AG08396 (cell line): ENCODE measurements at places on chromosomes 2 and 18.

DNA sequence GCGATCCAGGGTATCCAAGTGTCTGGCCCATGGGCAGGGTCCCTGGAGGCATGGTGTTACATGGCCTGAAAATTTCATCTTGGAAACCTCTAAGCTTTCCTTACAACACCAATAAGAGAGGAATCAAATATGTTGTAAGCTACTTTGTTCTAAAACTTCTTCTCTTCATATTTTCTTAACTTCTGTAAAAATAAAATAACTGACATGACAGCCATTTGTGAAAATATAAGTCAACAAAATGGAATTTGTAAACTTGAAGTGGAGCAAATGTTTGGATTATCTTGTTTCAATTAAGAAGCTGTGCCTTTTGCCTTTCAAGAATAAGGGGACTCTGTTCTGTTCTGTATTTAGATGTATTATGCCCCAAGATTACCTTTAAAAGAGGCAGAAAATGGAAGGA is 319.7 kb downstream of the LPIN1 start:
- no peak for DNase-seq

DNA sequence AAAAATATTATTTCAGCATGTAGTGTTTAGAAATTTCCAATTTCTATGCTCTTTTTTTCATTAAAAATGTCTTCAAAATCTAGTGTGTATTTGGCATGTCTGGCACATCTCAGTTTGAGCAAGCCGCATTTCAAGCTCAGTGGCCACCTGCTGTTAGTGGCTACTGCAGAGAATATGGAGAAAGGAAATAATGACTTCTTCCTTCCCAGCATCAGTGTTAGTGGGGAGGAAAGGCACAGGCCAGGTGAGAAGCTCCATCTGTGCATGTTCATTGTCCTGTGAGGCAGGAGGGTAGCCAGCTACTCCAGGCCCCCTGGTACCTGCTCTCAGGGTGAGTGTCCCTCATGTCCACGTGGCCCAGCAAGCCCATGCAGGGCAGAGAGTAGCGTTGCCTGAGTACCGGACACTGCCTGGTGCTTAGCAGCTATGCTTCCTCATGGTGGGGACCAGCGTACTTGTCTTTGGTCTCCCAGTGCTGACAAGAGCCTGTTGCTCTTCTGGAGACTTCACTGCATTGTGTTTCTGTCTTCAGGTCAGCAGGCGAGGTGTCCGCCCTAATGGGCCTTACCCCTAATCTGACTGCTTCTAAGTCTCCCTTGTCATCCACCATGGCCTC is 67.4 kb upstream of the CHMP1B start:
- no peak for DNase-seq

GRCh38 chr2:133790711-133791110 is 222.4 kb upstream of the NCKAP5 start:
- DNase-seq = peak; percentile 21

DNA sequence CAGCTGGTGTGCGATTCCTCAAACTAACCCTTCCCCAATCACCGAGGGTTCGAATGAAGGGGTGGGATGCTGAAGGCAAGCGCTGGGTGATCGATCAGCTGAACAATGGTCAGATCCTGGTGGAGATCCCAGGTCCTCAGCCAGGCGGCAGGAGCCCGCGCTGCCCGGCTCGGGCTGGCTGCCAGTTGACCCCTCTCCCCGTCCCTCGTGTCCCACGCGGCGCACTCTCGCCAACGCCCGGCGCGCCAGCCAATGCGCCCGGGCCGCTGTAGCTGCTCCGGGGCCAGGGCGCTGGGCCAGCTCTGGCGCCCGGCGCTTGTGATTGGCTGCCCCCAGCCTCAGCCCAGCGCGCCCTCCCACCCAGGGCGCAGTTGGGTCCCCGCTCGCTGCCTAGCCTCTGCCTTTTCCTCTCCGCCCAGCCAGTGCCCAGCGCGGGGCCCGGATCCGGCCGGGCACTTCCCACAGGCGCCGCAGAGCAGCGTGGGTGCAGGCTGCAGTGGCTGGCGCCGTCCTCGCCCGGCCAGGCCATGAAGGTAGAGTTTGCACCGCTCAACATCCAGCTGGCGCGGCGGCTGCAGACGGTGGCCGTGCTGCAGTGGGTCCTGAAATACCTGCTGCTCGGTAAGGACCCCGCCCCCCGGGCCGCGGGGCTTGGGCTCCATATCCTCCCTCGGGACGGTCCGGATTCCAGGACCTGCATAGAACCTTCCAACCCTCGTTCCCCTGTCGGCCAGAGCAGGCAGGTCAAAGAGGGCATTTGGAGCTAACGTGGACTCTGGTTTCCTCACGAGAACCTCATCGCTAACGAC is at the start of gene MOGAT1:
MOGAT1 (plus strand) TSS at position 400 of the 809 bp plus-strand sequence; CDS start at position 528, 128 bp downstream.
- DNase-seq = peak; percentile 60

DNA sequence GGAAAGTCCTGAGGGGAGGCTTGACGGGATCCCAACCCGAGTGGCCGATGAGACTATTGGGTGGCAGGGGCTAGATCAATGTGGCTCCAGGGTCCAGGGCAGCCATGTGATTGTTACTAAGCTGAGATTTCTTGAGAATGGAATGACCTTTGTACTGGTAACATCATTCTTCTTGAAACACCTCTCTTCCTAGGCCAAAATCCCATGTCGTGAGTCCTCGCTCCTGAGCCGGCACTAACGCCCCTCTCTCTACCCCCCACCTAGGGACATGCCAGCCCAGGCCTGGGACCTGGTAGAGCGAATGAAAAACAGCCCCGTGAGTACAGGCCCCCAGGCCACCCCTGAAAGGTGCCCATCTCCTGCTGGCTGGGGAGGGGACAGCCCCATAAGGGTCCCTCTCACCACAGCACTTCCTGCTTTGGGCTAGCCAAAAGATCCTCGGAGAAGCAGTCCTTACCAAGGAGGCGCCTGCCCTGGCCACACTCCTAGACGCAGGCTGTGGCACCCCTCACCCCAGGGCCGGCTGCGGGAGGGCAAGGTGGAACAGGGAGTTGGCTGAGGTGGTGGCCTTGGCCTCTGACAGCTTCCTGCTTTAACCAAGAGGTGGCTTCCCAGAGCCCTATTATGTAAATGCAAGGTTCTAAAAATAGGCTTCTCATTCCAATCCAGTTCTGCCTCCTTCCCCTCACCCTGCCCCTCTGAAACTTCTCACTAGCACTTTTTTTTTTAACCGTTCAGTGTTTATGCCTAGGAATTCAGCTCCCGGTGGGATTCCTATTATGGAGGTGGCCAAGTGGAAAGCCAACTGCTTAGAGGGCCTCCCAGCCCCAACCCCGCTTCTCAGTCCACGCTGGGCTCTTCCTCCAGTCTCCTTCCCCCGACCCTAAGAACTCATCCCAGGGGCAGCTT is 126.6 kb upstream of the PPP1CB start:
- peak; percentile 57 for DNase-seq

GRCh38 chr2:153940511-153940910 is 68.8 kb downstream of the GALNT13 start:
- DNase-seq = no peak

GRCh38 chr2:554444-554843 is 122.8 kb downstream of the TMEM18 start:
- DNase-seq = no peak

DNA sequence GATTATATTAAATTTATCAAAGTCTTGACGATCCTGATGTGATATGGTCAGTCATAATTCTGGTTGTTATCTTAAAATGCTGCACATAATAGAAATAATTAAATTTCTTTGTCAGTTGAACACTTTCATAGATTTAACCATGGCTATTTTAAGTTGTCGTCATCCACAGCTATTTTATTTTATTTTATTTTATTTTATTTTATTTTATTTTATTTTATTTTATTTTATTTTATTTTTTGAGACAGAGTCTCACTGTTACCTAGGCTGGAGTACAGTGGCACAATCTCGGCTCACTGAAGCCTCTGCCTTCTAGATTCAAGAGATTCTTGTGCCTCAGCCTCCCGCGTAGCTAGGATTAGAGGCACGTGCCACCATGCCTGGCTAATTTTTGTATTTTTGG is 121.6 kb upstream of the MSH6 start:
- no peak for DNase-seq

- no peak for DNase-seq
These were observed 262.0 kb downstream of the CAMKMT start for GRCh38 chr2:44623622-44624351.

GRCh38 chr2:54439582-54439981 is 16.5 kb upstream of the SPTBN1 start:
- no peak for DNase-seq

GRCh38 chr2:7819316-7819715 is 862.5 kb upstream of the ID2 start:
- no peak for DNase-seq

GRCh38 chr2:156118753-156119416 is 213.6 kb downstream of the NR4A2 start:
- DNase-seq = no peak

- no peak for DNase-seq
These were observed 115.0 kb downstream of the GBX2 start for GRCh38 chr2:236052926-236053821.

DNA sequence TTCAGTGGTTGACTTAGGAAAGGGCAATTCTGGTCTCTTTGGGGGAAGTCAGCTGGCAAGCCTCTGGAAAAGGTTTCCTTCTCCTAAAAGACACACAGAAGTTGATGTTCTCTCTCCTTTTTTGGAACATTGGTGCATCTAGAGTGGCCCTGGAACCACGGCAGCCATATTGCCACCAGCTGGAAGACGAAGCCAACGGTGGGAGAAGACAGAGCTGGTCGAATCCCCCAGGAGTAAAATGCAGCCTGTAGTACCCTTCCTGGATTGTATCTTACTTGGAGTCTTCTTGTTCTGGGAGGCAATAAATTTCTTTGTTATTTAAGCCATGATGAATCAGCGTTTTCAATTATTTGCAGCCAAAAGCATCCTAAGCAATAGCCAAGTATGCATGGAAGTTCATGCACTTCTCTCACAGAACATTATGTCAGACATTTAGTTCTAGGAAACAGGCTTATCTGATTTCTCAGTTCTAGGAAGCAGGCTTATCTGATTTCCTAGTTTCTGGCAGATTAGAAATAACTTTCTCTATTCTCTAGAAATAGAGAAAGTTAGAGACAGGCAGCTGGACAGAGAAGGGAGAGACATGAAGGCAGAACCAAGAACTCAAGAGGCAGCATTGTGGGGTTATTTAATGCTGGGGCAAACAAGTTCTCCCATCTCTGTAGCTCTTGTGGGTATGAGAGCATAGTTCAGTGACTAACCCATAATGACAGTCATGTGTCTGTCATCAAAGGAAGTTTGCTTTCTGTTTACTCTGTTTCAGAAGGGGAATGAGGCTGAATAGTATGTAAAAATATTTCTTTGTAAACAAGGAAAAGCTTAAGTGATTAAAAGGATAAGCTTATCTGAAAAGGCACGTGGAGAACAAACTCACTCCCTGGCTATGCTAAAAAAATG is 40.5 kb upstream of the NABP1 start:
- DNase-seq = no peak

DNA sequence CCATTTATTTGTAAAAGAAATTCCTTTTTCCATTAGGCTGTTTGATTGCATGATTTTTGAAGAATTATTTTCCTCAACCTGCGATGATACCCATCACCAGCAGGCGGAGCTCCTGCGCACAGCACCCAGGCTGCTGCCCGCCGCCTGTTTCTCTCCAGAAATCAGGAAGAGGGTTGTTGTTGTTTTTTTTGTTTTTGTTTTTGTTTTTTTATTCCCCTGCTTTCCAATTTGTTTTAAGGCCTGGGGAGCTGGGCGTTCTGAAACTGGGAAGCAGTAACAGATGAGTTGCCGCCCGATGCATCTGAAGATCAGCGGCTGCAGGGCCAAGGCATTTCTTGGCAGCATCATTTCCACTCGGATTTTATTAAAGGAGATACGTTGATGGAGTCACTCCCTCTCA is 132.1 kb downstream of the MBP start:
- DNase-seq = peak; percentile 82
